ENCODE measurements at places on chromosomes 5 and 9.

GRCh38 chr5:56075361-56075760 is 80.6 kb upstream of the IL6ST start:
- no peak for DNase-seq

DNA sequence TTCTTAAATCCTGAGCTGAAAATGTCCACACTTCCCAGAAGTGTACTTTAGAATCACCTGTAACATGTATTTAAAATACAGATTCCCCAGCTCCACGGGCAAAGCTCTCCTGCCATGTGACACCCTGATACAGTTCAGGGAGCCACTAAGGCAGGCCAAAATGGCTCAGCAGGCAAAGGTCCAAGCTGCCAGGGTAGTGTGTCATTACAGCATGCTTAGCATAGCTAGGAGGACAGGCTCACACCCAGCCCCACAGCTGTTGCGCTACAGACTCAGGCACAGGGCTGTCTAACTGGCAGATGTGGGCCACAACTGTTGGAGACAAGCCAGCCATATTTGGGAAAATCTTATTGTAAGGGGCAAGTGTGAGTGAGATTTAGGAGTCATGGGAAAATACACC is 73.0 kb downstream of the C9orf85 start:
- DNase-seq: no peak

GRCh38 chr5:149317281-149318048 is 27.8 kb upstream of the GRPEL2 start:
- no peak for DNase-seq

DNA sequence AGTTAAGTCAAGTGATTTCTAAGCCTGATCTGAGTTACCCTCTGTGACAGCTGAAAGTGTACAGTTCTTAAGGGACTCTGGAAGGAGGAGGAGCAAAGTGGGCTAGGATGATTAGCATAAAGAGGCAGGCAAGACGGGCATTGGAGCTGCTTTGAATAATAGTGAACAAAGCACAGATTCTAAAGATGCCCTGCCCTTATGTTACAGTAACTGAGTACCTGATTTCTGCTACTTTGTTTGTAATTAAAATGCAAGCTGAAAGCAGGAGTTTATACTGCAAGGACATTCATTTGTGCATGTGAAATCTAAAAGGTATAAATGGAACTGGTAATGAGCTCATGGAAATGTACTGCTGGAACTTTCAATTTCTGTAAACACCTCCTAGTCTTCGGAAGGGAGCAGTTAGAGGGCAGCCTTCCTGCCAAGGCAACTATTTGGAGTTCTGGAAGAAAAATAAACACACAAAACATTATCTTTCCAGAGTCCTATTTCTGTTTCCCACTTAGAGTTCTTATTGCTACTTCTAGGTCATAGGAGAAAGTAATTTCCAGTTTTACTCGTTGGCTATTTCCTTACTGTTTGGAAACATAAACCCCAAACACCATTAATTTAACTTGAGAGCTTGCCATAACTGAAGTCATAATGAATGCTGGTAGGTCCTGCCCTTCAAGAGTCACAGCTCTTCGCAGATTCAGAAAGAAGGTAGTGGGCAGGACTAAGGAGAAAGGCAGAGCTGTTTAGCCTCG is at the start of gene RANBP3L:
Gene RANBP3L, minus strand, starts transcription at position 45 of the 746 bp plus-strand sequence. CDS start 486 bp downstream, outside the sequence.
- DNase-seq: no peak

DNA sequence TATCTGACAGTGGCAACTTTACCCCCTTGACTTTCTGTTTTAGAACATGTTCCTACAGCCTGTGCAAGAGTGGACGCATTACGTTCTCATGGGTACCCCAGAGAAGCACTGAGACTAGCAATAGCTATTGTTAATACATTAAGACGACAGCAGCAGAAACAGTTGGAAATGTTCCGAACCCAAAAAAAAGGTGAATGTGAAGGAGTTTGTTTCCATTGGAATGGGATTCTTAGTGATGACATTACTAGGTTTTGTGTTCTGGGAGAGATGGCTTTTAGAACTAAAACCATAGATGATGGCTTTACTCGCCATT is 194.1 kb downstream of the ZSWIM6 start:
- no peak for DNase-seq

DNA sequence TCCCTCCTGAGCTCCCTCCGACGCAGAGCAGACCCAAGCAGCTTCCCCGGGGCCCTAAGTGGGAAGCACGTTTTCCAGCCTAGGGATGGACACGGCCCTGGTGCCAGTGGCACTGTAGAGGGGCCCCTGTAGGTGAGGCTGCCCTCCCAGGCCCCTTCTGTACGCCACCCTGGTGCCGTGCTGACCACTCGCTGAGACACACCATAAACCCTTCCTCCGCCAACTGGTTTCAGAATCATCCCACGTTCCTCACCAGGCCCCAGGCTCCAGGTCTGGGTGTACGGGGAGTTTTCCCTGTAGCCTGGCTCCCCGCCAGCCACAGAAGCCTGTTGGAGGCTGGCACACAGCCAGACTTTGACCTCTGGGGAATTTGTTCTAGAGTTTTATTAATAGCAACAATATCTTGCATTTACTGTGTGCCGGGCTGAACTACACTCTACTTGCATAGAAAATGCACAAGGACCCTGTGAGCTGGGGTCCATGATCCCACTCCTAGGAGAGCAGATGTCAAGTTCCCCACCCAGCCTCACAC is 18.2 kb upstream of the WDR38 start:
- DNase-seq: no peak

GRCh38 chr5:154723740-154724505 is 31.3 kb upstream of the LARP1 start:
- no peak for DNase-seq

GRCh38 chr5:171893290-171893886 is 107.8 kb downstream of the SMIM23 start:
- DNase-seq: no peak

GRCh38 chr5:53463909-53464621 is 16.4 kb upstream of the FST start:
- DNase-seq: no peak

DNA sequence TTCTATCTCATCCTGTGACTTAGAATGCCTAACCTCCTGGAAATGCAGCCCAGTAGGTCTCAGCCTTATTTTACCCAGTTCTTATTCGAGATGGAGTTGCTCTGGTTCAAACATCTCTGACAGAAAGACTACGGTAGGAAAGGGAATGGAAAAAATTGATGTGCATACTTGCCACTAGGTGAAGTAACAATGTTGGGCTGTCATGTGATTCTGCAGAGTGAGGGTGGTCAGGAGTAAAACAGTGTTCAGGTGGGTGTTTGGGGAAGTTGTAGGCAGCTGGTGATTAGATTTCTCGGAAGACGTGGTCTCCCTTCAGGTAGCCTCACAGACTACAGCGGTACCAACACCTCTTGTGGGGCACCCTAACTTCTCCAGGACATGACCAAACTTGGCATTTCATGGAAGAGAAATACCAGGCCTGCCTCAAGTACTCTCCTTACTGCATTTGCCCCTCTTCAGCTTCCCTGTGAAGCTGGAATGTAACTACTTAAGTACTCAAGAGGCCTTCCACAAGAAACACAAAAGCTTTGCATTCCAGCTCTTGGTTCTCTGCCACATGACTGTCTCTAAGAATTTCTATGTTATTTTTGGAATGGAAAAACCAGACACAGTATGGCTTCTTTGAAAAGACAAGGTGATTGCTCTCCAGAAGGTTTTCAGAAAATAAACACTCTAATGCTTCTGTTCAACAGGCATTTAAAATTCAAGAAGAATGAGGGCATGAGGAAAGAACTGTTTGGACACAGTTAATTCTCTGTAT is 17.4 kb upstream of the ENTREP1 start:
- no peak for DNase-seq

- no peak for DNase-seq
Measured at GRCh38 chr5:55509796-55510522, 24.8 kb downstream of the PLPP1 start.

DNA sequence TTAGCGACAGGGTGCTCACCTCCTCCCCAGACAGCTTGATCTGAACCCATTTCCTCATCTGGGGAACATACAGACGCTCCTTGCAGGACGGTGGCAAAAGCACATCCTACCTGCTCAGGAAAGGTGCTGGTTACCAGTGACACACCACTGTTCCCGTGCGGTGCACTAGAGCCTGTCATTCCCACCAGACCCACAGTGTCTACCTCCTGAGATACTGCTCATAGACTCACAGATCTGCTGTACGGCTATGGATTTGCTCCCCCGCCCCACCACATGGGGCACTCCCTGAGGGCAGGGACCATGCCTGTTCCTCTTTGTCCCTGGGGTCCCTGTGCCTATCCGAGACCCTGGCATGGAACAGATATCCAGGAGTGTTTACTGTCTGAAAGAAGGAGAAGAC is 208.9 kb downstream of the PAX5 start:
- no peak for DNase-seq

- DNase-seq: no peak
Measured at GRCh38 chr9:108588246-108588645, 267.5 kb downstream of the ACTL7B start.

GRCh38 chr9:9791611-9792010 is 821.2 kb downstream of the PTPRD start:
- DNase-seq: no peak

- DNase-seq: no peak
Measured at GRCh38 chr9:118305331-118305730, 601.1 kb downstream of the TLR4 start.

GRCh38 chr9:87267251-87268070 is 230.2 kb upstream of the DAPK1 start:
- DNase-seq: no peak

GRCh38 chr9:130740218-130741023 is 46.8 kb downstream of the EXOSC2 start:
- DNase-seq: no peak

DNA sequence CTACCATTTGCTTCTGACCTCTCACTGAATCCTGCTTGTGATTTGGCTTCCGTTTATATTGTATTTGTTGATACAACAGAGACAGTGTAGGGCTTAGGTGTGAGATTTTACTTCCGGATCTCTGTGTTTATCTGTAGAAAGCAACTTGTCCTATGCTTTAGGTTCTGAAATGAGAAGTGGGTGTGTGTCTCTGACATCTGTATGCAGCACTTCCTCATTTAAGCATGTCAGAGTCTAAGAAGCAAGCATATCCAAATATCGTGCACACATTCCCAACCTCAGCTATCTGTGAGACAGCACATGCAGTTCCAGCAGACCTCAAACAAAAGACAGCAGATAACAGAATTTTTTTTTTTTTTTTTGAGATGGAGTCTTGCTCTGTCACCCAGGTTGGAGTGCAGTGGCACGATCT is 16.3 kb downstream of the KLF9 start:
- no peak for DNase-seq

DNA sequence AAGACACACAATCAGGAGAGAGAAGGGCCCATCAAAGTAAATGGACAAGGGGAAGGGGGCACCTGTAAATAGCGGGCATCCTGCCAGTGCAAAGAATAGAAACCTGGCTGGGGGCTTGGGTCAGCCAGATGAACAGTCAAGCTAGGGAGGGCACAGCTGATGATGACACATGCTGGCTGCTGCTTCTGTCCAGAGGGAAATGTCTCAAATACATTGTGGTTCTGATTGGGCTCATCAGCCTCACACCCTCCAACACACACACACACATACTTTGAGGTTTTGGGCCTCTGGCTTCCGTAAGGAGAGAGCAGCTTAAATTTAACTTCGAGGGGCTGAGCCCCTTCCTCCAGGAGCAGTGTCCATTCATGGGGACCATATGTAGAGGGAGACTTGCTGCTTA is 27.6 kb upstream of the SPATA31E1 start:
- DNase-seq: no peak

- no peak for DNase-seq
Measured at GRCh38 chr5:147045290-147045689, 166.7 kb upstream of the PPP2R2B start.

DNA sequence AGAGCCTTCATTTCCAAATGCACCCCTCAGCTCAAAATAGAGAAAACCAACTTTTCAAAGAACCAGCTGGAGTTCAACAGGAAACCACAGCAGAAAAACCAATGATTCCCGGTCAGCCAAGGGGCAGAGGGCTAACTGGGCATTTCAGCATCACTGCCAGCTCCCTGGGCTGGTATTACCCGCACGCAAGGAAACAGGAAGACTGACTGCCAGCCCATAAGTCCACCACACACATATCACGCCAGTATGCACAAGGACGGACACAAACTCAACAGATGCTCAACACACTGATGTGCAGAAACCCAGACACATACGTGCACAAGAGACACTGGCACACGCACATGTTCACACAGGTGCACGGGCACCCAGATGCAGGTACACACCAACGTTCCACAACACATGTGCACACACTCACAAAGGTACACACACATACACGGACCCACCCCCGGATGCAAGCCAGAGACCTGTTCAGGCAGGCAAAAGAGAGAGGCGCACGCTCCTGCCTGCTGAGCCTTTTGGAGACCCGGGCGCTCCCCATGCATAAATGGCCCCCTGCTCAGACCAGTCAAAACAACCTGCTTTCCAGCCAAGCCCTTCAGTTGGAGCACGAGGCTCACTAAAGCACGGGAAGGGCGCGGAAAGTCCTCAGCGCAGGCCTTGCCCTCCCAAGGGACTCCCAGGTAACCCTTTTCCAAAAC is 2.1 kb downstream of the ADAMTS2 start:
- no peak for DNase-seq

DNA sequence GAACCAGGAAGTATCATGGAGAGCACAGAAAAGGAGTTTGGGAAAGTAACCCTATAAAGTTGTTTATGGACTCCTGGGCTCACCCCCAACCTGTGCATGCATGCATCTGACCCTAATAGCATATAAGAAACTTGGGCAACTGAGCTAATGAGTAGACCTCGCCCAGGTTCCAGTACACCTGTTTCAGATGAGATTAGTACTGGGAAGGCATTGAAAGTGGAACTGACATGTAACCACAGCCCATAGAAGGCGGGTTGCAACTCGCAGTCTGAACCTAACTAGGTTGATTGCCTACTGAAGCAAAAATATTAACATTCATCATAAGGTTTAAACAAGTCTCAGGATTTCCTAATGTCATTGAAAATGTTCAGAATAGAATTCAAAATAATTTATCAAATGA is 87.0 kb downstream of the WNK2 start:
- no peak for DNase-seq

DNA sequence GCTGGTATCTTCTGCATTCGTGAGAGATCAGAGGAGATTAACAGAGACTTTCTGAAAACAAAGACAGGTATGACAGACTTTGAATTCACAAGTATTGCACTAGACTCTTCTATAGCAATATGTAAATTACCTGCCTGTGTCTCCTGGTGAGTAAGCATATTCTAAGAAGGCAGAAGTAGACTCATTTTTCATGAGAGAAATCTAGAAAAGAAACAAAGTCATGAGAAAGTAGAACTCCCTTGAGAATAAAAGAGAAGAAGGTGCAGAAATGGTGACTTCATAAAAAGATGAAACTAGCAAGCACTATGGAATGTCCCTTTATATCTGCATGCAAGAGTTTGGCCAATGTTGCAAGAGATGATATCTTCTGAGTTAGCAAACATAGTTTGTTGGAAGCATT is 419.8 kb downstream of the DMRT2 start:
- DNase-seq: no peak

DNA sequence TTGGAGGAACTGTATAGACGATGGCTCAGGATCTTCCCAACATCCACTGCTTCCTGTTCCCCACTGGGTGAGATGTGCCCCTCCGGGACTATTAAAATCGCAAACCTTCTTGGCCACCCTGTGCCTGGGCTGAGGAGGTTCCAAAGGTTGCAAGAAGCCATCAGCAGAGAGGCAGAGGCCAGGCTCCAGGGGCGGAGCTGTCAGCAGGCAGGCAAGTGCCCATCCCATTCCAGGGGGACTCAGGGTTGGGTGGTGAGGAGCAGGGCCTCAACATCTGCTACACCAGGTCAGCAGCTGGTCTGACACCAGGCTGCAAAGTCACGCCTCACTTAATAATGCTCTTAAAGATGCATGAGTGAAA is 2.2 kb downstream of the BTNL3 start:
- DNase-seq: no peak

- no peak for DNase-seq
Measured at GRCh38 chr9:96641514-96641913, 13.6 kb downstream of the PRXL2C start.

- DNase-seq: no peak
Measured at GRCh38 chr5:60161340-60161934, 267.9 kb upstream of the PDE4D start.

Measured in stimulated activated CD8-positive, alpha-beta memory T cell treated with anti-CD3 and anti-CD28 coated beads, Interleukin-7, amount 100 ng/mL, for 1 hour (primary cell).